ENCODE measurements at places on chromosomes 6 and 20.

DNA sequence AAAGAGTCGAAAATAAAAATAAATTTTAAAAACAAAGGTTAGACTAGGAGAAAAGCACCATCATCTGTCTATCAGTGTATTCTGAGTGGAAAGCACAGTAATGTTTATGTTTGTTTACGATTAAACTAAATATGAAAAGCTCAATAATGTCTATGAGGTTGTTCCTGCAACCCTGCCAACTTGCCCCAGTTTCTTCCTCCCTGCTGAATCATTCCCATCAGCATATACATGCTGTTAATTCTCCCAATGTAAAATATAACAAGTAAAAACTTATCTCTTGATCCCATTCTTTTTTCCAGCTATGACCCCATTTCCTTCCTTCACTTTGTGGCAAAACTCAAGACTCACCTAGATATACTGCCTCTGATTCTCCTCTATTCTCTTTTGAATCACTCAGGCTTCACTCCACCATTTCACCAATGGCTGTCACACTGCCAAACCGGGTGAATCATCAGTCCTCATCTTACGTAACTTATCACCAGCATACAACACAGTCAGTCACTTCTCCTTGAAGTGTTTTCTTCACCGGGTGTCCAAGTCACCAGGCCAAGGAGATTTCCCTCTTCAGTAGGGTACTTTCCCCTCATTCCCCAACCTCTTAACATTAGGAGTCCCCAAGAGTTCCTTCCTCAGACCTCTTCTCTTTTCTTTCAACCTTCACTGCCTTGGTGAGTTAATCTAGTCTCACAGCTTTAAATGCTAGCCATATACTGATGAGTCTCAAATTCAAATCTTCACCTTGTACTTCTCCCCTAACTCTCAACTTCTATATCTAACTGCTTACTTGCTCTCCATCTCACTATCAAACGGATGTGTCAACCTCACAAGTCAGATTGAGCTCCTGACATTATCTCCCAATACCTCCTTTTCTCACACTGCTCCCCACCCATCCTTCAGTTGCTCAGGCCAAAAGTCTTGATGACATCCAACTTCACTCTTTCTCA, 6.2 kb downstream of the TMEM242 start:
- DNase-seq, result no peak

GRCh38 chr6:125554456-125554855, 195.0 kb upstream of the HEY2 start:
- DNase-seq, result no peak

- no peak for DNase-seq
Measured at GRCh38 chr6:3202999-3203696, 24.3 kb downstream of the TUBB2B start.

GRCh38 chr6:140636271-140636907, 1261.9 kb upstream of the CITED2 start:
- no peak for DNase-seq

- DNase-seq, result no peak
Measured at GRCh38 chr6:125357515-125358256, 55.9 kb upstream of the HDDC2 start.

DNA sequence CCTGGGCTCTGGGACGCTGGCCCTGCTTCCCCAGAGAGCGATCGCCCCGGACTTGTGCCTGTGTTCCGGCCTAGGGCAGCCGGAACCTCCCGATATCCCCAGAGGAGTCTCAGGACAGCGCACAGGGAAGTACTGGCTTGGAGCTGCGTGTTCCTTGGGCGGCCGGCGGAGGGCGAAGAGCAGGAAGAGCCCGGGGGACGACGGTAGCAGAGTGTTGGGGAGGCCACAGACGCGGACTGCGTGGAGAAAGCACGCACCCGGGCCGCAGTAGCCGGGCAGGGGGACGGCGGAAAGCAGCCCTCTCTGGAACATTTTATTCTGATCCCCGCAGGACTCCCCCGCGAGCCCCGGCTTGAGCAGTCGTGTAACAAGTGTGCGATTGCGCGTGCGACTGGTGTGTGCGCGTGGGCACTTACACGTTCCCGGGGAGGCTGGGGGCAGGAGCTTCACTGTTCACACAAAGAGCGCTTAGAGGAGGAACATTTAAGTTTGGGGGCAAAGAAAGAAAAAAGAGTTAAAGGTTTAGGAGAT, 36.1 kb downstream of the NCR2 start:
- DNase-seq, result no peak

- DNase-seq, result no peak
Measured at GRCh38 chr20:22544462-22544861, 39.9 kb downstream of the FOXA2 start.

DNA sequence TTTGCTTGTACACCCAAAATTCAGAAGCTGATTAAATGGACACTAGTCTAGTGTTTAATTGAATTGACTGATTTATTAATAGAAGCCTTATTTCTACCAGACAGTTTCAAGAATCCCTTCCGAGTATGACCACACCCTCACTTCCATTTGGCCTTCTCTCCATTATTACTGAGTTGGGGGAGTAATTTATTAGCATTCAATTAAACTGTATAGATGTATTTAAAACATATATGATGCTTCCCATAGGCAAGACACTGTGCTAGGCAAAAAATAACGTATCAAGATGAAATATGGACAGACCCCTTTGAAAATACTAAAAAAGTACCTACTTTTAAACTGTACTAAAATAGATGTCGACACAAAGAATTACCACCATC, 112.9 kb upstream of the PHACTR1 start:
- DNase-seq, result no peak

DNA sequence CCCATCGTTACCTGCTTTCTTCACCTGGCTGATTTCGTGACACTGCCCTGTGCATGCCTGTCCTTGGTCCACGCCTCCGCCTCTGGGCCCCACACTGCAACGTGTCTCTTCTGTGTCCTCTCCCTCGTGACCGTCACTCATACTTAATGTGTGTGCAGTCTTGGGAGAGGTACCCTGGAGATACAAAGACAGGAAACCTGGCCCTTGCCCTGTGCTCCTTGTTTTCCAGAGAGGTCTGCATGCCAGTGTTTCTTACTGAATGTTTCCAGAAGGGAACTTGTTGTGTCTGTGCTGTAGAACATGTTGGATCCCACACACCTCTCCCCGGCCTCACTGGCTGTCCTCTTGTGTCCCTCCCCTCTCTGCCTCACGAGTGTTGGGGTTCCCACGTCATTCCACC, 45.8 kb downstream of the SNX9 start:
- no peak for DNase-seq

GRCh38 chr6:143745166-143746133, 67.7 kb downstream of the PHACTR2 start:
- no peak for DNase-seq

Measured in NCI-H446 treated with DMSO at 0.1 percent for 48 hours (cell line).